ENCODE measurements at places on chromosomes 16 and 17.

DNA sequence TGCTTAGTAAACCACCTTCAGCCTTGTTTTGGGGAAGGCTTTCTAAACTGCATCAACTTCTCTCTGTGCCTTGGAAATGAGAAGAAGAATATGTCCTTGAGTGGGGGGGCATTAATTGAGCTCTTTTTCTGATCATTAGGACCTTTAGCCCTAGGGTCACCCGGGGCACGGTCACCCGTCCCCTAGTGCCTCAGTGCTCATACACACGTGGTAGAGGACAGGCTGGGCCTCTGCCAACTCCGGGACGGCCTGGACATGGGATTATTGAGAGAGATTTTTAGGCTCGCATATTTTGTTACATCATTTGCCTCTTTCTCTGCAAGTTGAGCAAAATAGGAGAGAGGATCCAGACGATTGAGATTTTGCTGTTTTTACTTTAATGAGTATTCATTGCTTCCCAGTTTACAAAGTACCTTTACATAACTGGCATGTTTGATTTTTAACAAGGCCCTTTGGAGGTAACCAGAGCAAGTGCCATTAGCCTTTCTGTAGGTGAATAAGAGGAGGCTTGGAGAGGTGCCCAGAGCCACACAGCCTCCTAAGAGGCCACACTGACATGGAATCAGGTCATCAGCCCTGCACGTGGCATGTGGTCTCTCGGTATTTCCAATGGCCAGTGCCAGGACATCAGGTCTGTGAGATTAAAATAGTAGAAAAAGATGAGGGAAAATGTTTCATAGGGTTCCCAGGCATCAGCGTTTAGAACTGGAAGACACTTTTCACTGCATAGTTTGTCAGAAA, 11.1 kb downstream of the PMM2 start:
- H3K4me1 ChIP-seq, result peaks cover 20% of the 10 kb centered on the region
- peaks cover 41% of the 10 kb centered on the region for H3K36me3 ChIP-seq
- H3K4me3 ChIP-seq, result no peak overlapping the region
- H3K27ac ChIP-seq, result no peak overlapping the region

DNA sequence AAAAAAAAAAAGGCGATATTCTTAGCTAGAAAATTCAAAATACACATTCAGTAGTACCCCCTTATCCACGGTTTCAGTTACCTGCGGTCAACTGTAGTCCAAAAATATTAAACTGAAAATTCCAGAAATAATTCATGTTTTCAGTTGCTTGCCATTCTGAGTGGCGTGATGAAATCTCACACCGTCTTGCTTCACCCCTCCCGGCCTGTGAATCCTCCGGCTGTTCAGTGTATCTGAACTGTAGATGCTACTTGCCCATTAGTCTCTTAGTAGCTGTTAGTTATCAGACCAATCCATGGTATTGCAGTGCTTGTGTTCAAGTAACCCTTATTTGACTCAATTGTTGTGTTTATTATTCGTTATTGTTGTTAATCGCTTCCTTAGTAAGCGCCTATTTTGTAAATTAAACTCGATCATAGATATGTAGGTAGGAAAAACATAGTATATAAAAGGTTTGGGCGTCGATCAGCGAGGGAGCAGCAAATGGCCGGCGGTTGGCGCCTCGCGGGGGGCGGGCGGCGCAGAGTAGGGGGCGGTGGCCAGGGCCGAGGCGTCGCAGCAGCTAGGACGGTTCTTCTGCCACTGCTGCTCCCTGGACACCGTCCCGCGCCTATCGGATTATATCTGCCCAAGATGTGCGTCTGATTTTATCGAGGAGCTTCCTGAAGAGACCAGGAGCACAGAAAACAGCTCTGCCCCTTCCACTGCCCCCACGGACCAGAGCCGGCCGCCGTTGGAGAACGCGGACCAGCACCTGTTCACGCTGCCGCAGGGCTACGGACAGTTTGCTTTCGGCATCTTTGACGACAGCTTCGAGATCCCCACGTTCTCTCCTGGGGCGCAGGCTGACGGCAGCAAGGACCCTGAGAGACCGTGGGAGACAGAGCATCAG, 39.8 kb upstream of the AKAP1 start:
- no peaks in the 10 kb centered on the region for H3K36me3 ChIP-seq
- no peaks in the 10 kb centered on the region for H3K4me1 ChIP-seq
- H3K4me3 ChIP-seq, result no peak overlapping the region
- DNase-seq, result no peak

DNA sequence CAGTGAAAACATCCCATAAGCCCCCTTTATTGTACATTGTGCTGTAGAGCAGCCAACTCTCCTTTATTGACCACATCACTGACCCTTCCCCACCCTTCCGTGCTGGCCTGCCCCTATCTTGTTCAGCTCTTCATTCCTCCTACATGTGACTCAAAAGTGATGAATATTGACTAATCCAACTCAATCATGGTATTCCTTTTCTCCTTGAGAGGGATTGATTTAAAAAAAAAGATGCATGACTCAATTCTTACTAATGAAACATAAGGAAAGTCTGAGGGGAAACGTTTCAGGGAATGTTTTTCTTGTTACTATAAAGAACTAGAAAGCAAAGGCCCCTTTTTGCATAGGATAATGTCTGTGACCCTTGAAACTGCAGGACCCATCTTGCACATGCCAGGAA, 125.2 kb upstream of the SOX9 start:
- DNase-seq, result no peak
- no peaks in the 10 kb centered on the region for H3K27me3 ChIP-seq
- no peaks in the 10 kb centered on the region for H3K36me3 ChIP-seq
- no peak overlapping the region for H3K4me3 ChIP-seq
- no peak overlapping the region for H3K27ac ChIP-seq
- H3K4me1 ChIP-seq, result no peaks in the 10 kb centered on the region

GRCh38 chr17:64572682-64573154, 65.9 kb downstream of the CEP95 start:
- H3K4me1 ChIP-seq, result no peaks in the 10 kb centered on the region
- DNase-seq, result no peak
- peak overlapping the region; percentile 43 for H3K27ac ChIP-seq
- H3K4me3 ChIP-seq, result no peak overlapping the region

- peak overlapping the region; percentile 57 for H3K27ac ChIP-seq
- H3K4me3 ChIP-seq, result no peak overlapping the region
- peaks cover 66% of the 10 kb centered on the region for H3K4me1 ChIP-seq
- no peak for DNase-seq
- H3K27me3 ChIP-seq, result no peaks in the 10 kb centered on the region
Measured at GRCh38 chr17:61225178-61225882, 174.3 kb upstream of the TBX2 start.

GRCh38 chr16:4025428-4025827, 90.8 kb downstream of the ADCY9 start:
- no peak overlapping the region for H3K4me3 ChIP-seq
- H3K4me1 ChIP-seq, result no peaks in the 10 kb centered on the region
- no peak overlapping the region for H3K27ac ChIP-seq
- no peaks in the 10 kb centered on the region for H3K27me3 ChIP-seq
- DNase-seq, result no peak

GRCh38 chr17:28379814-28380801, 8.6 kb downstream of the SARM1 start:
- DNase-seq, result no peak
- H3K27me3 ChIP-seq, result peaks cover 65% of the 10 kb centered on the region
- peaks cover 4% of the 10 kb centered on the region for H3K36me3 ChIP-seq
- no peak overlapping the region for H3K27ac ChIP-seq
- H3K4me3 ChIP-seq, result no peak overlapping the region

DNA sequence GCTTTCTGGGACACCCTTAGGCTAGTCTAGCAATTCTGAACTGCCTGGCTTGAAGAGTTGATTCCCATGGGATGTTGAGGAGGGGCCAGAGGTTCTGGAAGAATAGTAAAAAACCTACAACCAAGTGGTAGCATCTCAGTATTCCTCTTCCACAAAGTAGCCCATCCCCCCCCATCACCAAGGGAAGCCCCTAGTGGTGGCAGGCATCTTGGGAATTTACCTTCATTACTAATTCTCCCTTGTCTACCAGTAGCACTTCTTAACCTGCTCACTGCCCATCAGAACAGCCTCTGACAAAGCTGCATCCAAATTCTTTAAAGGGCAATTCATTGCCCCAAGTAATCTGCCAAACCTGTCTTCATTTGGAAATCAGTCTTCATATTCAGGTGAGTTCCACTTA, 12.8 kb upstream of the RAB11FIP4 start:
- no peaks in the 10 kb centered on the region for H3K4me1 ChIP-seq
- DNase-seq, result no peak
- peaks cover 18% of the 10 kb centered on the region for H3K36me3 ChIP-seq

DNA sequence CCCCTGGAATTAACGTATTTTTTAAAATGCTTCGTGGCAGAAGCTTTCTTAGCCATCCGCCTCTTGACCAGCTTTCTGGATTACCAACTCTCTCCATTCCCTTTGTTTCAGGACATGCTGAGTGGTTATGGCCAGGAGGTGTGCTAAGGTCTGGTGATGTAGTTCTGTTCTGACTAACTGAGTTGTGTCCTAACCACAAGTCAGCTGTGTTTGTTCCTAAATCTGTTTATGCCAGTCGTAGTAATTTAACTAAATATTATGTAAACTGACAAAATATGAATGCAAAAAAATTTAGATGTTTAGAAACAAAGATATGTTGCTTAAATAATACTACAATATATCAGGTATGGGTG, 61.6 kb downstream of the MRTFB start:
- no peak overlapping the region for H3K27ac ChIP-seq
- H3K36me3 ChIP-seq, result peaks cover 11% of the 10 kb centered on the region
- no peak for DNase-seq
- no peak overlapping the region for H3K4me3 ChIP-seq
- H3K4me1 ChIP-seq, result peaks cover 10% of the 10 kb centered on the region

DNA sequence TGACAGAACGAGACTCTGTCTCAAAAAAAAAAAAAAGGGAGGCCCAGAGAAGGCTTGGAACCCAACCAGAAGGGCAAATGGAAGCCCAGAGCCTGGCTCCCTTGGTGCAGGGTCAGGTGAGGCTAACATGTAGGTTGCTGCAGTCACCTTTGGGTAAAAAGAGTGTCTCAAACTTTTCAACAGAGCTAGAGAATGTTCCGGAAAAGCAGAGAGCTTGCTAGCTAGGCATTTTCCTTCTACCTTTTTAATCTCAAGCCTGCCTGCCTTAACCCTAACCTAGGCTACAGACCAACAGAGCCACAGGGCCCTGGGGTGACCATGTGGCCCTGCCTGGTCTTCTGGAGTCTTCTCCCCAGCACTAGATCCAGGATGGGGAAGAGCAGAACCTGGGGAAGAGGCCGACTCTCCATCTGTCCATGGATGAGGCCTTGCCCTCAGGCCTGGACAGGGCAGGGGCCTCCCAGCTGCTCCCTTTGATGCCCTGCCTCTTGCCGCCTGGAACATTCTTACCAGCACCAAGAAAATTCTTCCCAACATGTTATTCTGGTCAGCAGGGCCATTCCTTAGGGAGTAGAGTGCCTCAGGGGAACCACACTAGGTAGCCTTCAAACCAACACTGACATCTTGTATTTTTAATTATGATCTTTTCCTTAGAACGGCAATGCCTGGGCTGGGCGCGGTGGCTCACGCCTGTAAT, 30.1 kb downstream of the SLC43A2 start:
- no peak for DNase-seq
- H3K36me3 ChIP-seq, result no peaks in the 10 kb centered on the region
- no peaks in the 10 kb centered on the region for H3K4me1 ChIP-seq
- no peaks in the 10 kb centered on the region for H3K27me3 ChIP-seq

GRCh38 chr16:5706211-5706610, 608.6 kb upstream of the EEF2KMT start:
- H3K36me3 ChIP-seq, result no peaks in the 10 kb centered on the region
- no peak overlapping the region for H3K4me3 ChIP-seq
- no peaks in the 10 kb centered on the region for H3K4me1 ChIP-seq
- H3K27ac ChIP-seq, result no peak overlapping the region
- DNase-seq, result no peak

GRCh38 chr16:16014329-16015224, 65.2 kb downstream of the ABCC1 start:
- no peak for DNase-seq
- H3K4me3 ChIP-seq, result no peak overlapping the region
- H3K27me3 ChIP-seq, result no peaks in the 10 kb centered on the region
- peaks cover 58% of the 10 kb centered on the region for H3K36me3 ChIP-seq
- no peak overlapping the region for H3K27ac ChIP-seq
- H3K4me1 ChIP-seq, result no peaks in the 10 kb centered on the region

GRCh38 chr16:46833460-46833800, 2.5 kb upstream of the C16orf87 start:
- DNase-seq, result no peak
- H3K27ac ChIP-seq, result no peak overlapping the region
- no peak overlapping the region for H3K4me3 ChIP-seq
- H3K27me3 ChIP-seq, result no peaks in the 10 kb centered on the region
- H3K4me1 ChIP-seq, result peaks cover 11% of the 10 kb centered on the region
- H3K36me3 ChIP-seq, result no peaks in the 10 kb centered on the region

DNA sequence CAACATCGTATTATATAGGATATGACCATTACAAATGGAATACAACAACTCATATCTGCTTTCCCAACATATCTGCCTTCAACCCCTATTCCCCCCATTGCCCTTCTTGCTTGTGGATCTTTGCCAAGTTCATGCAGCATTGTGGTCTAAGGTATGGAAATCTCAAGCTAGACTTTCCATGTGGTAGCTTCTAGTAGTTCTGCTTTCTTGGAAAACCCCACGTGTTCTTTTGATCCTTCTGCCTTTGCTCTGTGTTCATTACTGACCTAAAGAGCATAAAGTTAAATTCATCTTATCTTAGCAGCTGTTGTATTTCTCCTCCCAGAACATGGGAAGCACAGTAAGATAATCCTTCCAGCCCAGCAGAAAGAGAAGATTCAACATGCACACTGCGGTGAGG, 202.0 kb upstream of the SALL1 start:
- H3K27me3 ChIP-seq, result no peaks in the 10 kb centered on the region
- H3K27ac ChIP-seq, result no peak overlapping the region
- no peak for DNase-seq
- H3K4me1 ChIP-seq, result no peaks in the 10 kb centered on the region

- peaks cover 3% of the 10 kb centered on the region for H3K27me3 ChIP-seq
- H3K4me1 ChIP-seq, result peaks cover 49% of the 10 kb centered on the region
- no peak overlapping the region for H3K4me3 ChIP-seq
- no peak for DNase-seq
- peak overlapping the region; percentile 99 for H3K27ac ChIP-seq
- H3K36me3 ChIP-seq, result no peaks in the 10 kb centered on the region
Measured at GRCh38 chr16:30372725-30373124, 1.9 kb upstream of the MYL11 start.

DNA sequence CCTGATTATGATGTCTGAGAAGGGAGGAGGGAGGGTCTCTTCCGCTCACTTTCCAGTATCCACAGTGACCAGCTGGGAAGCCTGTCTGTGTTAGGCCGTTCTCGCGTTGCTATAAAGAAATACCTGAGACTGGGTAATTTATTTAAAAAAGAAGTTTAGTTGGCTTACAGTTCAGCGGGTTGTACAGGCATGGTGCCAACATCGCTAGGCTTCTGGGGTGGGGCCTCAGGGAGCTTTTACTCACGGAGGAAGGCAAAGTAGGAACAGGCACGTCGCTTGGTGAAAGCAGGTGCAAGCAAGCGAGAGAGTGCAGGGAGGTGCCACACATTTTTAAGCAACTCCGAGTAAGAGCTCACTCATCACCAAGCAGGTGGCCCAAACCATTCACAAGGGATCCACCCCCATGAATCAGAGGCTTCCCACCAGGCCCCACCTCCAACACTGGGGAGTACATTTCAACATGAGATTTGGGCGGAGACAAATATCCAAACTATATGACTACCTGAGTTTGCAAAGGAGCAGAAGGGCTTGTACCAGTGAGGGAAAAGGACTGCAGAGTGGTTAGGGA, 137.5 kb downstream of the CCDC182 start:
- no peak overlapping the region for H3K27ac ChIP-seq
- DNase-seq, result no peak
- H3K4me1 ChIP-seq, result peaks cover 52% of the 10 kb centered on the region
- H3K36me3 ChIP-seq, result no peaks in the 10 kb centered on the region

Measured in mesothelial cell of epicardium (in vitro differentiated cells).